ENCODE measurements at places on chromosomes 1 and 21.
A peak's percentile ranks its signal among the peaks of the same experiment; 100 is the strongest.

DNA sequence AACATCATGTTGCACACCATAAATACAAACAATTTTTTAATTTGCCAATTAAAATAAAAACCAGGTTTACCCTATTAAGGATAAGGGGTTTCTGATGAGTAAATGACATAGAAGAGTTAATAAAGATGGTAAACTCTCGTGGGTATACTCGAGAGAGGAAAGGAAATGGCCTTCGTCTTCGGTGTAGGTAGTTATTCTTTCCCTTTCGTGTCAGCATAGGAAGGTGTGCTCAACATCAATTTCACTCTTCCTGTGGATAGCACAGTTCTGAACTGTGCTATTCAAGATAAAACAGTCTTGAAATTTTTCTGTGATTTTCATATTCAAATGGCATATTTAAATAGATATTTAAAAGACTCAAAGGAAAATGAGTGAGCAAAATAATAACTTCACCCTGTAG lies 98.2 kb downstream of the RGL1 start:
- DNase-seq = no peak

GRCh38 chr1:17078991-17079868 lies 25.4 kb upstream of the SDHB start:
- DNase-seq = no peak

DNA sequence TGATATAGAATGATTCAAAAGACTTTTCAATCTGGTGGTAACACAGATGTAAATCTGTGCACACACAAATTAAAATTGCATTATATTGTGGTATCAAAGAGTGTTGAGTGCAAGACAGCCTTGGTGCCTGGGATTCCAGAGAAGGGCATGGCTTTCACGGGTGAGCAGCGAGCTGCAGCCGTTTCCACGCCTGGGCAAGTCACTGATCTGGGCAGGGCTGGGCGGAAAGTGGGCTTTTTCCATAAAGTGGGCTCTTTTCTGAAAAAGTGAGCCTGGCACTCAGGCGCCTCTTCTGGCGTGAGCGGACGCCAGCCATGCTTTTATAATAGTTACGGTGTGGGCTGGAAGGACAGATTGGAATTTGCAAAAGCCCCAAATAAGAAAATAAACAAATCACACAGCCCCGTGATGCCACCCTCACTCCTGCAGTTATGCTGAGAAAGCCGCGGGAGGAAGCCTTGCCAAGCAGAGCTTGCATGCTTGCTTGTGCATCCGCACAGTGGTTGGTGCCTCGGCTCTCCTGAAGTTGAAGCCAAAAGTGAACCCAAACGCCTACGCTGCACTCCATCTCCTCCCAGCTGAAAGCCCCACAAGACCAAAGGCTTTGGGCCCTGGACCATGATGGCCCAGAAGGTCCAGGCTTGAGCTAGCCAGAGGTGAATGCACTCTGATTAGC lies 7.1 kb upstream of the C1orf115 start:
- DNase-seq = no peak

DNA sequence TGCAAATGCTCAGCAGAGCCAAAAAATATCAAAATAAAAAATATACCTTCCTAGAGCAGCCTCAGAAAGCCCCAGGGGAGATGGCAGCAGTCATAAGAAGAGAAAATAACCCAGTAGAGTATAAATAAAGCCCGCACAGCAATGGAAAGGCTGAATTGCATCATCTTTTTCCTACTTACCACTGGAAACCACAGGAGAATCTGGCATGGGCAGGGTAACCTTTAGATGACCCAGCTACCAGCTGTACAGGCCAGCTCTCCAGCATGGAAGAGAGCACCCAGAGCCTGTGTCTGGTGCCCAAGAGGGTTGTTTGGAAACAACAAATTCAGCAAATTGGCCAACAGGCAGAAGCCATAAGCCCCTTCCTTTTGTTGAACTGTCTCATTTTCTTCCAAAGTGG lies 253.1 kb downstream of the OMA1 start:
- DNase-seq = no peak

DNA sequence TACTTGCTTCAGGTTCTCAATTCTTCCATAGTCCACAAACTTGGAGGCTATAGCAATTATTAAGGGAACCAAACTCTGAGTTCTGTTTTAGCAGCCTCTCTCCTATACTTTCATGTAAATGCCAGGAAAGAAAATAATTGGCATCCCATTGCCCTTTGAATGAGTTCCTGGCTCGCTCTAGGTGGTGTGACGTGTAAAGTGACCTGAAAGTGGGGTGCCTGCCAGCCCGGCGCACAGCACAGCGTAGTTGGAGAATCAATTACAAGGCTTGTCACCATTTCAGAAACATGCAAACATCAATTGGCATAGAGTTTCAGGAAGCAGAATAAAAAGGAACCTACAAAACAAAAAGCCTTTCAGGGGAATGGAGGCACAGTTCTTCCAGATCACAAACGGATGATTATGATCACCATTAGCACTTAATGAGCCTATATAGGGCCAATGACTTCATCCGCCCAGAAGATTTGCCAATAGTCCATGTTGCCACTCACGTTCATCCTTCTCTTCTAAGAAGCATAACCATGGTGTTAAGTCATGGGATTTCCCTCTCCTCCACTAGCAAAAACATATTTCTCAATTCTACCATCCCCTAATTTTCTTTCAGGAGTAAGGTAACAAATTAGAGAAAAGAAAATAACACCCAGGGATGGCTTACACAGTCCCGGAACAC lies 354.6 kb upstream of the ADGRL2 start:
- DNase-seq = no peak

- no peak for DNase-seq
Measured at GRCh38 chr1:206953626-206954025, 7.4 kb upstream of the PIGR start.

GRCh38 chr1:34859446-34860200 lies at the start of gene SMIM12:
SMIM12 (minus strand) TSS chr1:34859749; CDS start chr1:34855977, 3,772 bp downstream.
- peak; percentile 96 for DNase-seq

GRCh38 chr1:26016953-26017545 lies 4.5 kb upstream of the EXTL1 start:
- no peak for DNase-seq

GRCh38 chr1:52460694-52461093 lies 56.3 kb downstream of the PRPF38A start:
- DNase-seq = no peak

- DNase-seq = no peak
Measured at GRCh38 chr21:26845066-26845758, at the start of gene ADAMTS1. ADAMTS1 (minus strand) TSS chr21:26845409; CDS start chr21:26844954, 455 bp downstream.

- DNase-seq = no peak
Measured at GRCh38 chr1:240234485-240235210, 143.0 kb downstream of the FMN2 start.

- DNase-seq = no peak
Measured at GRCh38 chr1:240909701-240910457, 297.9 kb upstream of the GREM2 start.

DNA sequence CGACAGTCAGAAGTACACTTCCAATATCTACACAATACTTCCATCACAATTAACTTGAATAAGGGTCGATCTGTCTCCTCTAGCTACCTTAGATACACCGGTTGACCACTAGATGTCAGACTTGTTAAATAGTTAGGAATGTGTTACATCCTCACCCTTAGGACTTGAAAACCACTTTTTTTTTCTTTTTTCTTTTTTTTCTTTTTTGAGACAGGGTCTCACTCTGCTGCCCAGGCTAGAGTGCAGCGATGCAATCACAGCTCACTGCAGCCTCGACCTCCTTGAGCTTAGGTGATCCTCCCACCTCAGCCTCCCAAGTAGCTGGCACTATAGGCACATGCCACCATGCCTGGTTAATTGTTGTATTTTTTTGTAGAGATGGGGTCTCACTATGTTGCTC lies 120.4 kb upstream of the GREM2 start:
- DNase-seq = peak; percentile 57

DNA sequence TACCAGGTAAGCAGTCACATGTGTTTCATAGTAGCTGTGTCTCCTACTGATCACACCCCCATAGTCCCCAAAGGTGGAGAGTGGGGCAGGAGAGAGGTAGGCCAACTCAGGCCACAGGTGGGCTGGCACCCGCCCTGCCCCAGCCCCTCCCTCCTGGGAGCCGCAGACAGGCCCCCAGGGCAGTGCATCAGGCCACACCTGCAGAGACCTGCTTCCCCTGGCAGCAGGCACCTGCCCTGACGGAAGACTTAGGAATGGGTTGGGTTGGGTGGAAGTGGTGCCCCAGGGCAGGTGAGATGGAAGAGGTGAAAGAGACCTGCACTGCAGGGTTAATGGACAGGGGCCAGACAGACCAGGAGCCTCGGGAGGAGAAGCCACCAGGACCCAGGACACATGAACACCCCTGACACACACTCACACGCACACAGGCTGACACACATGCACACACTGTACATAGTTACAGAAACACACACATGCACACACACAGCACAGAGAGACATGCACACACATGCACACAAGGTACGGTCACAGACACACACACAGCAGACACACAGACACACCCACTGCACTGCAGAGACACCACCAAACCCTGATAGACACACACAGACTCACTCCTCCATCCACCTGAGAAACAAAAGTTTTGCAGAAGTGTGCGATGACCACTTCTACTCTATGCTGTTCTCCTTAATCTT lies 1.7 kb upstream of the COL18A1 start:
- no peak for DNase-seq

- DNase-seq = no peak
Measured at GRCh38 chr1:45325851-45326506, 716 bp upstream of the HPDL start.

- no peak for DNase-seq
Measured at GRCh38 chr21:34284666-34285065, 79.1 kb upstream of the KCNE2 start.

DNA sequence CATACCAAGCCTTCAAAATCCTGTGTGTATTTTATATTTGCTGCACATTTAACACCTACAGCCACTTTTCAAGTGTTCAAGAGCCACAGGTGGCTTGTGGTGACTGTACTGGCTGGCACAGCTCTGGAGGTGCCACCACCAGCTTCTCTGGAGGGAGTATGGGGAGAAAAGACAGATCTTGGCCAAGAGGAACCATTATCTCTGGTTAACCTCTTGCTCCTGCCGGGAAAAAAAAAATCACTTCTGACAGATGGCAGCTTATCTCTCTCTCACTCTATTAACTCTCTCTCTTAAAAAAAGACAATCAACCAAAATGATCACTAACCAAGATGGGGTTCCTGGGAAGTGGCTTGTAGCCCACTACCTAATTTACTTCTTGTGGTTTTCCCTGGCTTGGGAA lies 1.2 kb upstream of the RIIAD1 start:
- DNase-seq = peak; percentile 60

- no peak for DNase-seq
Measured at GRCh38 chr1:89356658-89357400, 7.0 kb upstream of the GBP6 start.

DNA sequence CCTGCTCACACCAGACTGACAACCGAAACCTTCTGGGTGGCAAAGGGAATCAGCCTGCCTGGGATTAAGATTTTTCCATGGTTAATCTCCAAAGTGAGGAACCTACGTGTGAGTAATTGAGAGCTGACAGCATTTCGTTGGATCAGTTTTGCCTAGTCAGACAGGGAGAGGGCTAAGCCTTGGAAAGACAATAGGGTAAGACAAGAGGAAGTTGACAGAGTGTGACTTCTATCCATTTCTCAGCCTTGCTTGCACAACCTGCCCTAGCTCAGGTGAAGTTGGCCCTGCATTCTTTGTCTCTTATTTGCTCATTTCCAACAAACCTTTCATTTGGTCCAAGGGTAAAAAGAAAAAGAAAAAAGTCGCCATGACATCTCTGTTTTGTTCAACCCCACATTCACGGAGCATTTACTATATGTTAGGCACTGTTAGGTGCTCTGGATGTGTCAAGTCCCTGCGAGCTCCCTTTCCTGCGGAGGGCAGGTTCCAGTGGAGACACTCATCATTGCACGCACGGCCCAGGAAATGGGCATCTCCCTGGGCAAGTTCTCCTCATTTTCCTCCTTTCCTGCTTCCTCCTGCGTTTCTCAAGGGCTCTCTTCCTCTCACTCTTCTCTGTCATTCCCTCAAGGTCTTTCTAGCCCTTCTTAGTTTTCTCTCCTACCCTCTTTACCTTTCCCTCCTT lies 23.3 kb downstream of the KIRREL1 start:
- no peak for DNase-seq

- DNase-seq = no peak
Measured at GRCh38 chr1:209398313-209398991, 185.1 kb upstream of the CAMK1G start.

GRCh38 chr21:19998453-19998852 lies 999.8 kb upstream of the NCAM2 start:
- no peak for DNase-seq

- peak; percentile 59 for DNase-seq
Measured at GRCh38 chr1:156860628-156861423, at the start of gene NTRK1. NTRK1 (plus strand) TSS chr1:156860865; CDS start chr1:156860935, 70 bp downstream.

DNA sequence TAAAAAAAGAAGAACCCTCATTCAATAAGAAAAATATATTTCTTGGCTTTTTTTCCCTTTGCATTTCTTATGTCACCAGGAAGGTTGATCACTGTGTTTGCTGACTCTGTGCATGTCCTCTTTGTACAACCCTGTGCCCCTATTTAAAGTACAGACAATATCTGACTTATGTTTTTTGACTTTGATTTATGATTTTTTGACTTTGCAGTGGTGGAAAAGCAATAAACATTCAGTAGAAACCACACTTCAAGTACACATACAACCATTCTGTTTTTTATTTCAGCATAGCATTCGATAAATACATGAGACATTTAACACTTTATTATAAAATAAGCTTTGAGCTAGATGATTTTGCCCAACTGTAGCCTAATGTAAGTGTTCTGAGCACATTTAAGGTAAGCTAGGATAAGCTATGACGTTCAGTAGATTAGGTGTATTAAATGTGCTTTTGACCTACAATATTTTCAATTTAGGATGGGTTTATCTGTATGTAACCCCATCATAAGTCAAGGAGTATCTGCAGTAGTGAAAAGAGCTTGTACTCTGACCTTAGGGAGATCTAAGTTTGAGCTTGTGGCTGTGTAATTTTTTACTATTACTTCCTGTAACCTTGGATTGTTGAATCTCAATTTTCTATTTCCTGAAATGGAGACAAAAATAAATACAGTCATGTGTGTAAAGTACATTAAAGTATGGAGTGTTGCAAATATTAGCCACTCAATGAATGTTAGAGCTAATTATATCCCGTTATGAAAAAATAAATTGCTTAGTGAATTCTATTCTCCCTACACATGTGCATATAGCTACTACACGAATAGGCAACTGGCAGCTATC lies 1.2 kb downstream of the RNASEL start:
- no peak for DNase-seq

DNA sequence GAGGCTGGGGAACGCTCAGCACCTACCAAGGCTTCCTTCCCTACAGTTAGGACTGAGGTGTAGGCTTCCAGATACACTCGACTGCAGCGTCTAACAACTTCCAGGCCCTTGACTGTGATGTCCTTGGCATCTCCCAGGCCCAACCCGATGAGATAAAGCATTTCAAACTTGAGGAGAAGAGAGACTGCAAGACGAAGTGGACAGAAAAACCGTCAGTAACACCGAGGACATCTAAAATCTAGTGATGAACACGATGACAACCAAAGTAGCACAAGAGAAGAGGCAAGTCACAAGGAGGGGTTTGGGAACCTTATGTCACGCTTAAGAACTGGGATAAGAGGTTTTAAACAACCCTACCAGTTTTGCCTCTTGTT lies 314 bp downstream of the DPH5 start:
- no peak for DNase-seq

Data from hematopoietic multipotent progenitor cell treated with erythropoietin and hydrocortisone succinate and interleukin-3 and kit ligand, for 8 days (in vitro differentiated cells).